ENCODE measurements at places on chromosomes 2 and 18.

GRCh38 chr2:20997953-20998722, 45.7 kb downstream of the APOB start:
- no peak for DNase-seq

DNA sequence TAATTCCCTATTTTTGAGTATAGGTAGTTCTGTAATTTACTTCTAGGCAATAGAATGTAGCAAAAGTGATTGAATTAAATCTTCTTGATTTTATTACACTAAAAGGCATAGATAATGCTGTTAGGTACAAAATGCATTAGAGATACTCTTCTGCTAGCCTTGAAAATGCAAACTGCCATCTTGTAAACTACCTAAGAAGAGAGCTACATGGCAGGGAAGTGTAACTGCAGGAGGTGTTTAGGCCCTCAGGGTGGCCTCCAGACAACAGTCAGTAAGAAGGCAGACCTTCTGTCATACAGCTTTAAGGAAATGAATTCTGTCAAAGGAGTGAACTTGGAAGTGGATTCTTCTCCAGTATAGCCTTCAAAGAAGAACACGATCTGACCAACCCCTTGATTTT, 1396.8 kb upstream of the SLC39A10 start:
- DNase-seq = no peak

DNA sequence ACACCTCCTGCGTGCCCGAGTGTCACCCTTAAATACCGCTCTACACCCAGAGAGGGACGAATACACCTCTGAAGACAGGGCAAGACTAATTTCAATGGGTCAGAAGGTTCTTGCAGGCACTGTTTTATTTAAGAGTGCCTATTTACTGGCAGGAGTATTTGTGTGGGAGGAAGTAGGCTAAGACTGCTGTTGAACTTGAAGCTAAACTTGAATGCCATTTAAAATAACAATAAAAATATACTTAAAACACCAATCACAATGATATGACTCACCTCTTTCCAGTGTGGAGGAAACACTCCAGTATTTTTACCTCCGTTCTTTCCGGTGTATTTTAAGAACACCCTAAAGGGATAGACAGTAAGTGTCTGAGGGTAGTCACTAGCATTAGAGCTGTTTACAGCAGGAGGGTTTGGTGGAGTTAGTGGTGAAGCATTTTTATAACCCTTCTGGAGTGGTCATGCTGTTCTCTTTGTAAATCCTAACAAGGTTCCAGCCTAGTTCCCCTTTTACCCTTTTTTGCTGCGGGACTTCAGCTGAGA, 9.6 kb upstream of the HOXD1 start:
- no peak for DNase-seq

- no peak for DNase-seq
Measured at GRCh38 chr2:186562209-186562578, 27.7 kb upstream of the ITGAV start.

- no peak for DNase-seq
Measured at GRCh38 chr2:224948859-224949258, 93.4 kb downstream of the DOCK10 start.

DNA sequence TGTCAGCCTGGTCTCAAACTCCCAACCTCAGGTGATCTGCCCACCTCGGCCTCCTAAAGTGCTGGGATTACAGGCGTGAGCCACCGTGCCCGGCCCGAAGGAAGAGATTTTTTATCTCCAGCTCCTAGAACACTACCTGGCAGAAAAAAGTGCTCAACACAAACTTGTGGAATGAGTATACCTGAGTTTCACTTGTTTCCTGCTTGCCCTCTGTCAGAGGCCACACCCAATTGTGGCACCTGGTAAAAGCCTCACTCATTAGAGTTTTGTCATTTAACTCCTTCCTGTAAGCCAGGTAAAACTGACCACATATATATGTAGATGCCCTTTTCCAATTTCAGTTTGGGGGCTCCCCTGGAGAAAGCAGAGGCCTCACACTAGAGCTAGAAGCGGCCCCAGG, 42.2 kb upstream of the RTN4 start:
- DNase-seq = no peak

GRCh38 chr2:60359569-60359968, 193.9 kb downstream of the BCL11A start:
- no peak for DNase-seq

DNA sequence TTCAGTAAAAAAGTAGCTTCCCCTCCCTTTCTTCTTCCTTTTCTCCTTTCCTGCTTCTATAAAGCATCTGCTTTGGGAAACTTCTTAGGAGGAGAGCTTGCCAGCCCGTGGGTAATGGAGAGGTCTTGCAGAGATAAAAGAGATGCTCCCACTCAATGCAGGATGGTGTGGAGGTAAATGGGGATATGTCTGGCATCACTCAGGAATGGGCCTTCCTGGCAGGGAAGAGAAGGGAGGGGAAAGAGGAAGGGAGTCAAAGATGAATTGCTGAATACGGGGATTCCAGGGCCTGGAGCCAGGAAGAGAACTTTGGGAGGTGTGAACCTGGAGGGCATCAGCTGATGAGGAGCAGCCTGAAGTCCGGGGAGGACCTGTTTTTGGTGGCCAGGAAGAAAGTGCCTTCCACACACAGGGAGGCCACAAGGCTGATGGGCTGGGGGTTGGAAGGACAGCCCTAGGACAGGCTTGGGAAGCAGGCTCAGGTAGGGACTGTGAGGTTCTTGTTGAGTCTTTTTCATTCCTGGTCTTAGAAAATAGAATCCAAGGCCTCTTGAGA, 25.2 kb downstream of the IL1B start:
- DNase-seq = no peak

DNA sequence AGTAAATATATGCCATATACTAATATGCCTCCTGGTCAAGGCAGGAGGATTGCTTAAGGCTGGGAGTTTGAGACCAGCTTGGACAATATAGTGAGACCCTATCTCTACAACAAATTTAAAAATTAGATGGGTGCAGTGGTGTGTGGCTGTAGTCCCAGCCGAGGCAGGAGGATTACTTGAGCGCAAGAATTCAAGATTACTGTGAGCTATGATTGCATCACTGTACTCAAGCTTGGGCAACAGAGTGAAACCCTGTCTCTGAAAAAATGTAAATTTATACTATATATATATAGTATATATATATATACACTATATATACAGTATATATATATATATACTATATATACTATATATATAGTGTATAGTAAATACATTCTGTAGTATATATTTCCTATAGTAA, 30.0 kb upstream of the NPC1 start:
- no peak for DNase-seq
